SK-MEL-5 (cell line): ENCODE measurements at places on chromosomes 5 and 9. TPM values are rescaled to one million over a fixed set of nuclear protein-coding genes. Genes with fewer than 3 reads are reported as not detected.

Gene FAM78A
- 2.0 and 2.1 TPM in 2 replicates for total RNA-seq

Gene C9orf50
- not detected in 2 replicates for total RNA-seq

Gene MUSK
- total RNA-seq, result not detected in 2 replicates

Gene TOR1A
- 23.7 and 24.7 TPM in 2 replicates for total RNA-seq

Gene TTF1
- total RNA-seq, result 13.9 and 16.7 TPM in 2 replicates

Gene GABRA6
- not detected in 2 replicates for total RNA-seq

Gene ORM1
- not detected in 2 replicates for total RNA-seq

Gene ZCCHC10
- total RNA-seq, result 18.5 and 20.1 TPM in 2 replicates

Gene RFESD
- 2.2 and 4.5 TPM in 2 replicates for total RNA-seq

Gene COL15A1
- total RNA-seq, result 0.77 and 0.88 TPM in 2 replicates

Gene OGN
- total RNA-seq, result not detected in 2 replicates

Gene PCDH1
- total RNA-seq, result 1.3 and 2.7 TPM in 2 replicates

Gene PGM5
- 4.9 and 5.7 TPM in 2 replicates for total RNA-seq

Gene SLC6A7
- not detected in 2 replicates for total RNA-seq

Gene PROB1
- total RNA-seq, result 0.03 and 0.19 TPM in 2 replicates

Gene DMRTA1
- not detected in 2 replicates for total RNA-seq

Gene TAF11L10
- total RNA-seq, result not detected in 2 replicates

Gene NTNG2
- 0.37 and 0.67 TPM in 2 replicates for total RNA-seq

Gene QRFP
- not detected in 2 replicates for total RNA-seq

Gene DAP
- total RNA-seq, result 17.1 and 17.6 TPM in 2 replicates

Gene STK32A
- 37.9 and 41.2 TPM in 2 replicates for total RNA-seq

Gene CDH6
- not detected in 2 replicates for total RNA-seq

Gene FBXW5
- total RNA-seq, result 141 and 174 TPM in 2 replicates

Gene LCN10
- not detected in 2 replicates for total RNA-seq

Gene PPP2CA
- 123 and 144 TPM in 2 replicates for total RNA-seq

Gene WNK2
- total RNA-seq, result 2.4 and 3.4 TPM in 2 replicates

Gene ZNF366
- 0.03 TPM in 1 of 2 replicates, not detected in the other for total RNA-seq

Gene ISL1
- total RNA-seq, result 2.7 and 3.7 TPM in 2 replicates

Gene ANGPTL2
- total RNA-seq, result 1.2 and 1.5 TPM in 2 replicates

Gene TMC1
- total RNA-seq, result 0.18 TPM in 1 of 2 replicates, not detected in the other

Gene TAF11L5
- not detected in 2 replicates for total RNA-seq

Gene PTGS1
- 0.03 and 0.53 TPM in 2 replicates for total RNA-seq

Gene CARD9
- 0.05 TPM in 1 of 2 replicates, not detected in the other for total RNA-seq

Gene FST
- 0.48 and 0.74 TPM in 2 replicates for total RNA-seq

Gene SLC6A3
- total RNA-seq, result not detected in 2 replicates

Gene CMYA5
- total RNA-seq, result 0.05 and 0.11 TPM in 2 replicates

Gene PRRC1
- total RNA-seq, result 36.5 and 41.4 TPM in 2 replicates

Gene SLC34A3
- not detected in 2 replicates for total RNA-seq

Gene SLC46A2
- not detected in 2 replicates for total RNA-seq

Gene SLC22A5
- 2.8 and 5.1 TPM in 2 replicates for total RNA-seq

Gene CORO2A
- 0.96 and 1.6 TPM in 2 replicates for total RNA-seq

Gene SPATA31E1
- total RNA-seq, result not detected in 2 replicates

Gene GNA14
- 0.05 and 0.13 TPM in 2 replicates for total RNA-seq

Gene MSX2
- total RNA-seq, result 2.0 and 3.5 TPM in 2 replicates

Gene ANKRD55
- 0.08 TPM in 1 of 2 replicates, not detected in the other for total RNA-seq

Gene HRCT1
- not detected in 2 replicates for total RNA-seq

Gene PCDHB11
- 0.55 and 0.75 TPM in 2 replicates for total RNA-seq

Gene NEUROG1
- total RNA-seq, result not detected in 2 replicates

Gene PHF24
- 0.71 and 1.3 TPM in 2 replicates for total RNA-seq

Gene KCNV2
- total RNA-seq, result not detected in 2 replicates
